ENCODE measurements at places on chromosomes 5 and 9.

DNA sequence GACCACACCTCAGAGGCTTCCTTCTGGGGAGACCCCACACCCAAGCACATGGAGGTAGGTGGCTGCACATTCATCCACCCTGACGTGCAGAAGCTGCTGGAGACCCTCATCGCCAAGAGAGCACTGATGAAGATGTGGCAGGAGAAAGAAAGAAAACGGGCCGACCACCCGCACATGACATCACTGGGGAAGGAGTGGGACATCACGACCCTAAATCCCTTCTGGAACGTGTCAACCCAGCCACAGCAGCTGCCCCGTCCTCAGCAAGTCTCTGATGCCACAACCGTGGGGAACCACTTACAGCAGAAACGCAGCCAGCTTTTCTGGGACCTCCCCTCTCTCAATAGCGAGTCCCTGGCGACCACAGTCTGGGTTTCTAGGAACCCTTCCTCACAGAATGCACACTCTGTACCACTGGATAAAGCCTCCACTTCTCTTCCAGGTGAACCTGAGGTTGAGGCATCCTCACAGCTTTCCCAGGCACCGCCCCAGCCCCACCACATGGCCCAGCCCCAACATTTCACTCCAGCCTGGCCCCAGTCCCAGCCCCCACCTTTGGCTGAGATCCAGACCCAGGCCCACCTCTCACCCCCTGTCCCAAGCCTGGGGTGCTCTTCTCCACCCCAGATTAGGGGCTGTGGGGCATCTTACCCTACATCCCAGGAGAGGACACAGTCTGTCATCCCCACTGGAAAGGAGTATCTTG is 3.0 kb downstream of the SPATA31E1 start:
- DNase-seq = no peak

- DNase-seq = no peak
Measured at GRCh38 chr5:140391312-140391711, 10.3 kb upstream of the ANKHD1 start.

GRCh38 chr5:172452398-172453205 is 1.7 kb downstream of the SH3PXD2B start:
- no peak for DNase-seq

DNA sequence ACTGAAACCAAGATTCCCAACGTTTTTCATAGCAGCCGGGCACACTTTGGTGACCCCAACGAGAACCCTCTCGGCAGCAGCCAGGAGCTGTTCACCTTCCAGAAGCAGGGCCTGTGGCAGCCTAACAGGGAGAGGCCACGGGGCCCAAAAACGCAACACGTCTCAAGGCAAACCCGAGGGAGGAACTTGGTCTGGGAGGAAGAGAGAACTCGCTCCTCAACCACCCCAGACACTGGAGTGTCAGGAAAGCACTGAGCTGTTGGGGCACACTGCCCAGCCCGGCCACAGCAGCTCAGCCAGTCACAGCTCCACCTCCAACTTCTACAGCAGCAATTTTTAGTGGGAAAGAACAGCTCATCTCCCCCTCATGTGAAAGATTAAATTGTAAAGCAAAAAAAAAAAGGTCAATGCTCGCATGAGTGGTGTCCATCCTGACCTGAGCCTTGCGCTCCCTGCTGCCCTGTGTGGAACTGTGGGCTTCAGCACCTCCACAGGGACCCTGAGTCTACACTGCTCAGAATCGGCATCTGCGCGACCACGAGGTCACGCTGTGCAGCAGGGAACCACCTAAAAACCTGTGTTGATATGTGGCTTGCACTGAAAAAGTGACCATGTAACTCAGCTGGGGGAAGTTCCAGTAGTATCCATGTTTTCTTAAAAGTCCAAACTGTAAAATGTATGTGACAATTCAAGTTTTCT is 55.0 kb downstream of the IPPK start:
- no peak for DNase-seq

DNA sequence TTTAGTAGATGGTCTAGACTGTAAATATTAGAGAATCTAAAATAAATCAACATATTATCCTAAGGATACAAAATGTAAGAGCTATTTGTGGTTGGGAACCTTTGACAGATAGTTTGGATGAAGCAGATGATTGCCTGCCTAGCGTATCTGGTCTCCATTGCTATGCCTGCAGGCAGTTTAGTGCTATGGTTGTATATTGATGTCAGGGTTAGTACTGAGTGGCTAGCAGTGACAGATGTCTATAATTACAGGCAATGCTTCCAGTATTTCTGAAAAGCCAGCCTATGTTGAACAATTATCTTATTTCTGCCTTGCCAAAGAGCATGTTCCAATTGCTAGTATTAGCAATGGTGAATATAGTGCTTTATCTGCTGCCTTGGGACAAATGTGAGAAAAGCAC is 151.3 kb upstream of the TLX3 start:
- DNase-seq = no peak

DNA sequence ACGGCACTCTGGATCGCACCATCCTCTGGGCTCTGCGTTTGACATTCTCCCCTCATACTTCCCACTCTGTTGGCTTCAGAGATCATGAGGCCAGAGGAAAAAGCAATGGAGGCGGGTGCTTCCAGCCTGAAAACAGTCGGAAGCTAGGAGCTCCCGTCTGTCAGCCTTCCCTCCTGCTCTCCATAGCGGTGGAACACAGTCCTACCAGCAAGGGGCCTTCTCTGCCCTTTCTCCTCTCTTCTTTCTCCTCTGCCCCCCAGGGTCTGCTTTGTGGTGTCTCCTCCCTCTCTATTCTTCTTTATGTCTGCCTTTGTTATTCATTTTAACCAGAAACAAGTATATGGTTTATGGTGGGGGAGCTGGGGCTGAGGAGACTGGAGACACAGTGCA is 152.5 kb upstream of the NFIB start:
- DNase-seq = no peak

- no peak for DNase-seq
Measured at GRCh38 chr5:143434261-143435209, 31.0 kb upstream of the NR3C1 start.
